ENCODE measurements at places on chromosomes 6 and 20.

DNA sequence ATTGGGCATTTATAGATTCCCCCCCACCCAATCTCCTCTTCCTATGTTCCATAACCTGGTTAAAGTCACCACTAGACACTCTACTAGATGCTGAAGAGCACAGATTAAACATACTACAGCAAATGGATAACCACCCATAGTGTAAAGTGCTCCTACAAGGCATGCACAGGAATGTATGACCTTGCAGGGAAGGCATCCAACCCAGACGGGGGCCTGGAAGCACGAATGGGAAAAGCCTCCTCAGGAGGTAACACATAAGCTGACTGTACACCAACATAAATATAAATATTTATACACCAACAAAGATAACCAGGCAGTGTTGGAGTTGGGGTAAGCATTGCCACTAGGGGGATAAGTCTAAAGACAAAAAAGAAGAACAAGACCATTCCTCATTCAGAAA, 691.7 kb downstream of the GRIK2 start:
- DNase-seq, result no peak

GRCh38 chr6:120951258-120951657, 383.0 kb downstream of the TBC1D32 start:
- DNase-seq, result no peak

DNA sequence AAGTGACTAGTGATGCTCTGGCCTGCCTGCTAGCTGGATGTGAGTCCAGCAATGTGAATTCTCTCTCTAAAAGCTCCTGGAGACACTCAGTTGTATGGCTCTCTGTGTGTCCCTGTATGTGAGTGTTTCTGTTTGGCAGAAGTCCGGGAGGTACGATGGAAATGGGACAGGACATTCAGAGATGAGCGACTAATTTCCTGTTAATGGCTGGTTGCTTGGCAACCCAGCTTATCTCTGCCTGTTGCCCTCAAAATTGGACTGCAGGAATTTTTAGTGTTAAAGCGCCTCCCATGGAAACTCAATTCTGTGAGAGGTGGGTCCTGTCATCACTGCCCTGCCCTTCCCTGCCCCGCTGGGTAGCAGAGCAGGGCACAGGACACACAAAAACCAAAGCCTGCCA, 136.8 kb upstream of the LRFN2 start:
- DNase-seq, result no peak

DNA sequence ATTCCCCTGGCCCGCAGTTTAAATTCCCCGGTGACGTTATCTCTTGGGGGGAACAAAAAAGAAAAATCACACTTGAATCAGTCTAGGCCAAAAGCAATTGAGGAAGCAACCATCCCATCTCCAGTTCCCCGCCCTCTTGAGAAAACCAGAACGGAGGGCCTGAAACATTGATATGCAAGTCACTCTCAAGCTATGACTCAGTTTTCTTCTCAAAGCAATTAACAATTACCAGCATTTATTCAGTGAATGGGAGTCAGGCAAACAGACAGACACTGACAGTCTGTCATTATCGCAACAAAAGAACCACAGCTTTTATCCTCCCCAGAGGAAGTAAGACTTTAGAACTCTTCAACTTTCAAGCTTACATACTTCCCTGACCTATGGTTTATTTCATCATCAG, 100.9 kb downstream of the OPRM1 start:
- no peak for DNase-seq

DNA sequence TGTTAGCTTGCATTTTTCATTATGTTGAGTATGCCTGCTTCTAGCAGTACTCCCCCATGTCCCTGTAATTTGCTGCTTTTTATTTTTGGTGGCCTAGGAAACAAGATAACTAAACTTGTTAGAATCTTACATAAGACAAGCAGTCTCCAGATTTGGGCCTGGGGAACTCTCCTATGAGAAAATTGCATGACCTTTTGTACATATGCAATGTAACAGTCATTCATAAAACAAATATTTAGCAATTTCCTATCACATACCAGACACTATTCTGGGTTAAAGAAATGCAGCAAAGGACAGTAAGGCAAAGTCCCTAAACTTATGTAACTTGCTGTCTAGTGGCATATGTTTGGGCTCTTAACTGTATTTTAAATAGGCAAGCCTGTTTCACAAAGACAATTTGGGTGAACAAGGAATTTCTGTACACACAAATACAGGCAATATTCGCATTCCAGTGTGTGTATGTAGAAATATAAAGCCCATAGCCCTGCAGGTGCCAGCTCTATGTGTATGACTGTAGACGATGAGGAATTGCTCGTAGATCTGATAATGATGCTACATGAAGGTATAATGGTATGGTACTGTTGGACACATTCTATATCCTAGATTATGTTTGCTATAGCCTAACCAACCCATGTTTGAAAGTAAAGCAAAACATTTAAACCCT, 305.2 kb upstream of the CITED2 start:
- no peak for DNase-seq

DNA sequence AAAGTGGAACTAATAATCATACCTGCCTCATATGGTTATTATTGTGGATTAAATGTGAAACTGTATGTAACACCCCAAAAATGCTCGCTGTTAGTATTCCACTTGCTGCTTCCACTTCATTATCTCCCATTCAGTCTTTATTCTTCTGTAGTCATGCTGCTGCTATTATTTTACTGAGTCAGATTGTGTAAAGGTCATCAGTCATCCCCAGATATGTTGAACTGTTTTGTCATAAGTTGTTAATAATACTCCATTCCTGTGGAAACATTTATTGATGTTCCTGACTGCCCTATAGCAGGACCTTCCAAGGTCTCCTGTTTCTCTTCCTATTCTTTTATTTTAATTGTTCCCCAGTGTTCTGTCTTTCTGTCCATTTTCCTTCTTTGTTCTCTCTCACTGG, 1148.3 kb downstream of the EPHA7 start:
- no peak for DNase-seq

DNA sequence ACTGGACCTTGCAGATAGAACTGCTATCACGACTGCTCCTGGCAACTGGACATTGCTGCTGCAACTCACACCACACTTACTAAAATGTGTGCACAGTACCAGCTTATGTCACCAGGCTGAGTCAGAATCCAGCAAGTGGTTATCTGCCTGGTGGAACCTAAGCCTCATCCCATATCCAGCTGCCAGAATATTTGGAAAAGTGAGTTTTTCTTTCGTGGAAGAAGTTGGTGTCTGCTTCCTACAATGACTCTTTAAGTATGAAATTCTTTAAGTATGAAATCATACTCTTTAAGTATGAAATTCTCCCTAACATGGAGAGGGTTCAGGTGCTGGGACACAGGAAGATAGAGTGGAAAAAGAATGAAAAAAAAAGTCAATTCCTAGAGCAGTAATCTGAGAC, 16.4 kb upstream of the POLR1H start:
- DNase-seq, result no peak

DNA sequence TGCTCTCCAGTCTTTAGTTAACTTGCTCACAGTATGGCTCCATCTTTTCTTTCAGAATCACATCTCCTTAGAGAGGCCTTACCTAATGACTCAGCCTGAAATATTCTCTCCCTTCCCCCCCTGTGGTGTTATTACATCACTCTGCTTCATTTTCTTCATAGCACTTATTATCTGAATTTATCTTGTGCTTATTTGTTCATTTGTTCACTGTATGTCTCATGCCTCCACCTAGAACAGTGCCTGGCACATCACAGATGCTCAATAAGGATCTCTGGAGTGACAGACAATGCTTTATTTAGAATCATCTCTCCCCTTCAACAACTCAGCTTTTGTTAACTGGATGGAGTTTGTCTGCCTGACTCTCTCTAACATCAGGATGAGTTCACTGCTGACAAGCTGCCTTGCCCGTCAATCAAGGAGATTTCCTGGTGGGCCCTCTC, 96.6 kb upstream of the MAN1A1 start:
- DNase-seq, result no peak

- DNase-seq, result no peak
Observed at GRCh38 chr6:121597654-121598053, 162.2 kb downstream of the GJA1 start.

DNA sequence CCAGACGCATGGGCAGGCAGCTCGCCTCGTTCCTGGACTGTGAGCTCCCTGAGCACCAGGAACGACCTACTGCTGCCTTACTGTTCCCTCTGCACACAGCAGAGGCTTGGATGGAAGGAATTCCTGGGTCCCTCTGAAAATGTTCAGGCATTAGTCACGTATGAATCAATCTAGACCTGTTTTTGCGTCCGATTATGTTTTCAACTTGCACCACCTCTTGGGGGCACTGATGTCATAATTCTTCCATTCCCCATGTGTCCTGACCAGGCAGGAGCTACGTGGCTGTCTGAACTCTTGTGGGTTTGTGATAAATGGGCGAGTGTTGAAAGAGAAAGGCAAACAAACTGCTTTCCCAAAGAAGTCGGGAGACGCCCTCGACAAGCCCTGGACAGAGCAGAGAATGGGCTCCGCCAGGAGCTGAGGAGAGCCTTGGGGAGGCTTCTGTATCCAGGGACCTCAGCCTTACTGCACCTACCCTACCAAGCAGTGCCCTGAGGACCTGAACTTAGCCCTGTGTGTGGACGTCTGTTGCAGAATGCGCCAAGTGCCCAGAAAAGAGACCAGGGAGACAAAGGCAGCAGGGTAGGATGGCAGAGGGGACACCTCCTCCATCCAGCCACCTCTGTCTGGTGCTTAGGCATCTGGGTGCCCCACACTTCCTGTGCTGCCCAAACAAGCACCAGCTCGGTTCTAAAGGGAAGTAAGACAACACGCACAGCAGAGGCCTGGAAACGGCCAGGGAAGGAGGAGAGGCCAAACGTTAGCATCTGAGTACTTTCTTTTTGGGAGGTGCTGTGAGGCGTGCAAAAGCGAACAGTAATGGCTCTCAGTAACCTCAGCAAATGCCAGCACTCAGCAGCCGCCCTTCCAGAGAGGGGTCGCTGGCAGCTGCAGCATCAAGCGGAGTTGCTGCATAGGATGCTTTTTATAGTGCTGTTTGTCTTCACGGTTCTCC, 124.2 kb downstream of the LY86 start:
- no peak for DNase-seq

DNA sequence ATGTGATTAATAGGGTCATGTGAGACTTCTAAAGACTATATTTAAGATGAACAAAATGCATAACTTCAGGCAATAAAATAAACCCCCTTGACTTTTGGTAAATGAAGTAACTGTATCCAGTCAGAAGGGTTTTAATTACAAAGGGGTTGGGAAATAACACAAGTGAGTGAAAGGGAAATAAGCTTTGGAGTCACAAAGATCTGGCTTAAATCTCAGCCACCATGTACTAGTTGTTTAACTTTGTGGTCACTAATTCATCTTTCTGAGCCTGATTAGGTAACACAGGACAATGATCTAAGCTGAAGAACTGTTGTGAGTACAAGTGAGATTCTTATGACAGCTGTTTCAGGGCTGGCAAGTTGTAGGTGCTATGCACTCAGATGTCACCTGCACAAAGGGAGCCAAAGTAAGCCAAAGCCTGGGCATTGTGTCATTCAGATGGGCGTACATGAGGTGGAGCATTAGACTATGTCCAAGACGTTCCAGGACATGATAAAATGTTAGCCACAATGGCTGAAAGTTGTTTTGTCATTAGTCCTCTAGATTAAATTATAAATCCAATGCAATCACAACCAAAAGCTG, 13.8 kb downstream of the TOMM34 start:
- DNase-seq, result no peak

DNA sequence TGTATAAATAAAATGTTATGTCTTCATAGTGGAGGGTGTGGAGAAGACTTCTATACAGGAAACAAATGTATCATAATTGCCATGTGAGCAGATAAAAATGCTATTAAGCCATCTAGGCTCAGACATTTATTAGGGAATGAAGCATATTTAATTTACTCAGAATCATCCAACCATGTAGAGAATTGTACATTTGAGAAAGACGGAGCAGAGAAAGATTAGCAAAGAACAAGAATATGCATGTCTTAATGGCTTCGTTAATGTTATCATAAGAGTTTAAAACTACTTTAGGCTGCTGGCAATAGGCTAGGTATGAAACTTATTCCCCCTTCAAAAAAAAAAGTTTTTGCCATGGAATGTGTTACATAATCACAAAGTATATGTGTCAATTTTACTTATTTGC, 6.1 kb downstream of the ANKRD6 start:
- no peak for DNase-seq
